Fibroblast of mammary gland (primary cell): ENCODE measurements at places on chromosomes 3 and 15.

- no peak for DNase-seq
Observed at GRCh38 chr3:58340594-58341244, 8.0 kb downstream of the PXK start.

DNA sequence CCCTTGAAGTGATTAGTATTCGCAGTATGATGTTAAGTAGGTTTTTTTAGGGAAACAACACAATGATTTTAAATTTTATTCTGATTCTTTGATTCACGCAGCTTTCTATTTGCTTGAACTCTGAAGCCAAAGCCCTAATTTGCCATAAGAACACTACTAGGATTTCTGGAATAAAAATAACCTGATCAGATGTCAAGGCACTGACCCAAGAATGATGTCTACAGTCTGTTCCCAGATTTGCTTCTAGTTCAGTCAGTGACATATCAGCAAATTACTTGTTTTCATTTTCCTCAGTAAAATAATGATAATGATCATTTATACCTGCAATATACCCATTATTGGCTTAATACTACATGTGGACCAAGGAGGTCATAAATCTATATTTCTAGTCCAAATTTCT is 179.5 kb upstream of the EIF1B start:
- DNase-seq, result no peak

DNA sequence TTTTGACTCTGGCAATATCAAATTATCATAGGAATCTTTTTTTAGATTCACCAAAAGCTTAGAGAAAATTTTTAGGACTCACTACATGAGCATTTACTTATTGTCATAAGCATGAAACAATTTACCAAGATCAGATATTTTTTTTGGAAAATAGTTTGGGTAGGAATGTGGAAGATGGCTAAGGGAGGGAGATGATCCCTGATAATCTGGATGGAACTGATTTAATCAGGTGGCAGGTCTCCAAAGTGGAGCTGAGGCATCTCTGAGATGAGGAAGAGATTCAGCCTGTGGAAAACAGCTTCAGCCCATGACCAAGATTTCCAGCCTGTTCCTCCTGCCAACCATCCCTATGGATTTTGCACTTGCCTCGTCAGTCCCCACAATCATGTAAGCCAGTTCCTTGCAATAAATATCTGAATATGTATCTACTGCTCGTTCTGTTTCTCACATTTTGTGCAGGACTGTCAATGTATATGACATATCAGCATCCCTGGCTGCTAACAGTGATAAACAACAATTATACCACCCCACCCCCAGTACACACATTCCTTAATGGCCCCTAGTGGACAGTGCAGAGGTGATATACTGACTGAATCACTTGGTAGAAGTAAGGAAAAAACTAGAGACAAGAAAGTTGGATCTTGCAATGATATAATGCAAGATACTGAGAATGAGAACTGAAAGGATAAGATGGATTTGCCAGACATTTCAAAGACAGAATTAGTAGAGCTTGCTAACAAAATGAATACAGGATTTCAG is 183.8 kb downstream of the NEK10 start:
- DNase-seq, result no peak

- DNase-seq, result peak; percentile 63
Observed at GRCh38 chr3:69855436-69856162, 116.3 kb downstream of the MITF start.

- peak; percentile 73 for DNase-seq
Observed at GRCh38 chr15:36373550-36373949, 205.9 kb upstream of the CDIN1 start.

- no peak for DNase-seq
Observed at GRCh38 chr3:76203578-76203977, 418.2 kb upstream of the ZNF717 start.

DNA sequence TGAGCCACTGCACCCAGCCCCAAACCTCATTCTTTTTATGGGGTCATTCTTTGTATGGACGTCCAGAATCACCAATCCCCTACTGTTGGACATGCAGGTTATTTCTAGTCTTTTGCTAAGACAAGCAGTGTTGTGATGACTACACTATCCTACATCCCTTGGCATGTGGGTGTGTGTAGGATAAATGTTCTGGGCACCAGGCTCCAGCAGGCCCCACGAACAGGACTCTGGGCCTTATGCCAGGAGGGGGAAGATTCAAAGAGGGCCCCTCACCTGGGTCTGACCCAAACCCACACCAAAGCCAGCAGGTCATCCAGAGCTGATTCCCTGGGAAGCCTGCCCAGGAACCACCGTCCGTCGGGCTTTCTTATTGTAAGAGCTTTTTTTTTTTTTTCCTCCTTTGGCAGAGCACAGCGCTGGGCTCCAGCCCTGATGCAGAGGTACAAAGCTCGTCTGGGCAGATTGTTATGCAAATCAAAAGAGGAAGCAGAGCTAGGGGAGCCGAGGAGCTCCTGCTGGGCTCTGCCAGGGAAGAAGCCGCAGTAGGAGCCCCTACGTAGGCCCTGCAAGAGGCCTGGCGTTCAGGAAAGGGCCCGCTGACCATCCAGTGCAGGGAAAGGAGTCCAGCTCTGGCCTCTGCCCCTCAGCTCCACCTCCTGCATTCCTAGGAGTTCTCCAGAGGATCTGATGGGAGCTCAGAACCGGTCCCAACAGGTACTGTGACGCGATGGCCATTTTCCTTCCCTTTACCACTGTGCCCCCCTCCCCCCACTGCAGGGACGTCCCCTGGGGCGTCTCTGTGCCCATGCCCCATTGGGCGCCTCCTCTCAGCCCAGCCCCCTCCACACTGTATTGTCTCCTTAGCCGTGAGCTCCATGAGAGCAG is 29.0 kb upstream of the FURIN start:
- DNase-seq, result no peak

GRCh38 chr15:93109336-93110102 is 20.5 kb upstream of the RGMA start:
- DNase-seq, result no peak

DNA sequence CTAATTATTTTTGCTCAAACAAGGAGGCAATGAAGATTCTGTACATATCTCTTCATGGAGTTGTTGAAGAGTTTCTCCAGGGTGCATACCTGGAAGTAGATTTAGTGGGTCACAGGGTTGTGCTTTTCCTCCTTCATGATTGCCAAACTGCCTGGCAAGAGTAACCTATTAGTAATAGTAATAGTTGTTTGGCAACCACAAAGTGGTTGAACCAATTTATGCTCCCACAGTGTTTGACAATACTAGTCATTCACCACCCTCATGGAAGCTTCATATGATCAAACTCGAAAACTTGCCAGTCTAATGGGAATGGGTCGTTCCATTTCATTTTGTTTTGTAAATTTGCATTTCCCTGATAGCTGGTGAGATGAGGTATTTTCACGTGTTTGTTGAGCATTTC is 57.8 kb downstream of the TLE3 start:
- no peak for DNase-seq
